ENCODE measurements at places on chromosomes 1 and 21.

GRCh38 chr1:38005195-38006007 lies at the start of gene FHL3:
FHL3 (minus strand) TSS chr1:38005514; CDS start chr1:37999412, 6,102 bp downstream.
- peak; percentile 51 for DNase-seq

- peak; percentile 70 for DNase-seq
These were observed 1.7 kb downstream of the RCC2 start for GRCh38 chr1:17437580-17438317.

- DNase-seq, result no peak
These were observed 22.2 kb upstream of the PTPN14 start for GRCh38 chr1:214573386-214574318.

GRCh38 chr1:117653732-117654492 lies 48.1 kb downstream of the TENT5C start:
- no peak for DNase-seq

GRCh38 chr21:46048926-46049889 lies 48.7 kb upstream of the COL6A2 start:
- DNase-seq, result no peak

GRCh38 chr1:44784094-44785028 lies 3.6 kb downstream of the BEST4 start:
- peak; percentile 49 for DNase-seq

GRCh38 chr21:35779690-35780570 lies 280.4 kb downstream of the SETD4 start:
- no peak for DNase-seq
